ENCODE measurements at places on chromosomes 1 and 21.

DNA sequence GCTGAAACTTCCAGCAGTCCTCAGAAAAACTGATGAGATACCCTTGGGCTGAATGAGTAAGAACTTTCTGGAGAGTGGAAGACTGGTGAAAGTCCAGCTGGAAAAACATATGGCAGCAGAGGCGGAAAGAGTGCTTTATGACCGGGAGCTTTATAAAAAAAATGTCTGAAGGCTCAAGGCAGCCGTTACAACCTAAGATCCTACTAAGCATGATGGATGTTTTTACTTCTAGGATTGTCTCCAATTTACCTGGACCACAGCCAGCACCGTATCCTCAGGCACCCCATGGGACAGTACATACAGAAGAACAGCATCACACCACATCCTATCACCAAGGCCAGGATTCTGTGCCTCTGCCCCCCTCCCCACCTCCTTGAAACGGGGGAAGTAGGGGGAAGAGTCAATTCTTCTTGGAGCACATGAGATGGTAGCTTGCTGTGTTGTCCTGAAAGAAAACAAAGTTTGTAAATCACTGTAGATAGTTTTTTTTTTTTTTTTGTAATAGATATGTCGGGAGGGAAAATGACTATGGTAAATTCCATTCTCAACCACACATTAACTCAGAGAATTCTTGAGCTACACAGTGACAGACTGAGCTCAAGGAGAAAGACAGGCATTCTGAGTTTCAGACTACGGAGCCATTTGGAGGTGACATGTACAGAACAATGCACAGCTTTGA, 11.8 kb upstream of the IRF2BP2 start:
- DNase-seq, result peak; percentile 97

- DNase-seq, result no peak
Measured at GRCh38 chr1:244917073-244917670, 52.8 kb upstream of the HNRNPU start.

GRCh38 chr1:221527302-221527701, 214.6 kb downstream of the DUSP10 start:
- DNase-seq, result no peak

DNA sequence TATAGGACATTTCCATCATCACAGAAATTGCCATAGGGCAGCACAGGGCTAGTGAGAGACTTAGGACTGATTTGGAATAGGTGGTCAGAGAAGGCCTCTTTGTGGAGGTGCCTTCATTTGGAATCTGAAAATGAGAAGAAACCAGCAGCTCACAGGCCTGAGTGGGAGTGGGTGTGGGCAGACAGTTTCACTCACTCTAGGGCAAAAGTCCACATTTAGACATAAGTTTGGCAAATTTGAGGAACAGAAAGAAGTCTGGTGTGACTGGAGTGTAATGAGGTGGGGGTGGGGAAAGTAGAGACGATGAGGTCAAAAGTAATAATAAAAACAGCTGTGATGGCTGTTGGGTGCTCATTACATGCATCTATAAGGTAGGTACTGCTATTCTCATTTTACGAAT, 22.4 kb upstream of the BCAR3 start:
- peak; percentile 56 for DNase-seq

DNA sequence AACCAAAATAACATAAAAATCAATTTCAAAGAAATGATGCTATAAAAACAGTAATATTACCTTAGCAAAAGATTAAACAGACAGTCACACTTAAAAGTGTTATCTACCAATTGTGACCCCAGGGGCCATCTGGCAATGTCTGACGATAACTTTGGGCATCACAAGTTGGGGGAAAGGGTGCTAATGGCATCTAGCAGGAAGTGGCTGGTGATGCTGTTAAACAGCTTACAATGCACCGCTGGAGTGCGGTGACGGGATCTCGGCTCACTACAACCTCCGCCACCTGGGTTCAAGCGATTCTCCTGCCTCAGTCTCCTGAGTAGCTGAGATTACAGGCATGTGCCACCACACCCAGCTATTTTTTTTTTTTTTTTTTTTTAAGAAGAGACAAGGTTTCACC, 27.6 kb downstream of the NUP133 start:
- no peak for DNase-seq

DNA sequence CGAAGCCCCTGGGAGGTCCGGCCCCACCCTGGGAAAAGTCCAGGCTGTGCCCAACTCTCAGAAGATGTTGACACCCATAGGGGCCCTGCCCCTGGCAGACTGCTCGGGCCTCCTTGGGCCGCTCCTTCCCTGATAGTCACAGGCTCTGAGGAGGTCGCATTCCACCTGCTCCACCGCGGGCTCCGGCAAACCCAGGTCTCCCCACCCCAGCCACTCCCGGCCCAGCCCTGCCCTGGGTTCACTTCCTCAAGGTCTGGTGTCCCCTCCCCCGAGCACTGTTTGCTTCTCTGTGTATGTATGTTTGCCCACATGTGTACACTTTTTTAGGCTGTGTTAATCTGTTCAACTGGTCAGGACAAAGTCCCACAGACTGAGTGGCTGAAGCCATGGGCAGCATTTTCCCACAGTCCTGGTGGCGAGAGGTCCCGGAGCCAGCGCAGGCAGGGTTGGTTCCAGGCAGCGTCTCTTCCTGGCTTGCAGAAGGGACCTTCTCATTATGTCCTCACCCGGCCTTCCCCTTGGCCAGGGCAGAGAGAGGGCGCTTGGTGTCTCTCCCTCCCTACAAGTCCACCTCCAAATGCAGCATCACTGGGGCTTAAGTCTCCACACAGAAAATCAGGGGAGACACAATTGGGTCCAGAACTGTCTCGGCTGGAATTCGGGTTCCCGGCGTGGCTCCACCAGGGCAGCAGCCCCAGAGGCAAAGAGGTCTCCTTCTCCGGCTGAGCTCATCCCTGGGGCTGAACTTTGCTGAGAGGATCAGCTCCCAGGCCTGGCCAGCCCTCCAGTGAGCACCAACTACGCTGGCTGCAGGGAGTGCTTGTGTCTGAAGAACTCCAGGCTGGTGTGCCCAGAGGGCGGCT, 10.5 kb upstream of the PRXL2B start:
- DNase-seq, result no peak

DNA sequence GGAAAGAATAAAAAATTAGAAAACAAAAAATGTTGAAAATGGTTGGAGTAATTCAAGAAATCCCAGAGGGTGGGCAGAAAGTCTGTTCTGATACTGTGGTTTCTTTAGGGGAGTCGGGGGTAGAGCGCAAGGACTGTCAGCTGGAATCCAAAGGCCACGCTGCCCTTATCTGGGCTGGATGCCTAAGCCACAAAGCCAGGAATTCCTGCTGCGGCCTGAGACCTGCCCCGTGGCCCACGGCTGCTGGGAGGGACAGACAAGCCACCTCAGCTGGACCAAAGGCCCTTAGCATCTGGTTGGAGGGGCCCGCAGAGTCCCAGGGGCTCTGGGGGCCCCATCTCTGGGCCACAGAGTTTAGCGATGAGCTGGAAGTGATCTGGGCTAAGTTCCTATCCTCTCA, 60.2 kb downstream of the DMRTB1 start:
- DNase-seq, result no peak

GRCh38 chr1:57520743-57521515, 97.1 kb upstream of the DAB1 start:
- DNase-seq, result no peak

DNA sequence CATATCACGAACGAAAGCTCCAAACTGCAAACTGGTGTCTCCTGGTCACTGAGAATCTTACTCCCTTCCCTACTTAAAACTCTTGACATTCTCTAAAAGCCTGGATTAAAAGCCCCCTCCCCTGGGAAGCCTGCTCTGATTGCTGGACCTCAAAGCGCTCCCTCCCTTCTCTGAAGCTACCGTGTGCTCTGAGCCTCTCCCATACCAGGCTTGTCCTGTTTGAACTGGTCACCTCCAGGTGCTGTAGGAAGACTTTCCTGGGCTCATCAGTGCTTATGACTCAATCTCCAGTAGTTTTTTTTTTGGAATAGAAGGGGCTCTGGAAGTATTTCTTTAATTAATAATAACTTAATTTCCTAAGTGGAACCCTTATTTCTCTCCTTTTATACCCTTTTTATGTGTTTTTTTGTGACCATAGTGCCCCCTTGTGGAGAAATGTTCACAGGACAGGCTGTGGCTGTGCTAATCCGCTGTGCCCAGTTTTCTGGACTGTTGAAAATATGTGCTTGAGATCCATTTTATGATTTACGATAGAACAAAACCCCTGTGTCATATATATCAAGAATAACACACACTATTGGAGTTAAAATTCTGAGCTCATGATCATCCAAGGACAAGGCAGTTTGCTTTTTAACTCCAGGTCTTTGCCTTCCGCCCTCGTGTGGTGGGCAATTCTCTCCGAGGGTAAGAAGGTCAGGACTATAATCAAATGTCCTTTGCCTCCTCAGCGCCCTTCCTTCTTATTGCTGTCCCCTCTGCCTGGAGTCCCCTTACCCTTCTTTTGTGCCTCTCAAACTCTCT, 16.9 kb downstream of the MTARC1 start:
- DNase-seq, result peak; percentile 35

Measured in muscle of leg (tissue), 16 donors.